ENCODE measurements at places on chromosomes 16 and 17.
A peak's percentile ranks its signal among the peaks of the same experiment; 100 is the strongest.

DNA sequence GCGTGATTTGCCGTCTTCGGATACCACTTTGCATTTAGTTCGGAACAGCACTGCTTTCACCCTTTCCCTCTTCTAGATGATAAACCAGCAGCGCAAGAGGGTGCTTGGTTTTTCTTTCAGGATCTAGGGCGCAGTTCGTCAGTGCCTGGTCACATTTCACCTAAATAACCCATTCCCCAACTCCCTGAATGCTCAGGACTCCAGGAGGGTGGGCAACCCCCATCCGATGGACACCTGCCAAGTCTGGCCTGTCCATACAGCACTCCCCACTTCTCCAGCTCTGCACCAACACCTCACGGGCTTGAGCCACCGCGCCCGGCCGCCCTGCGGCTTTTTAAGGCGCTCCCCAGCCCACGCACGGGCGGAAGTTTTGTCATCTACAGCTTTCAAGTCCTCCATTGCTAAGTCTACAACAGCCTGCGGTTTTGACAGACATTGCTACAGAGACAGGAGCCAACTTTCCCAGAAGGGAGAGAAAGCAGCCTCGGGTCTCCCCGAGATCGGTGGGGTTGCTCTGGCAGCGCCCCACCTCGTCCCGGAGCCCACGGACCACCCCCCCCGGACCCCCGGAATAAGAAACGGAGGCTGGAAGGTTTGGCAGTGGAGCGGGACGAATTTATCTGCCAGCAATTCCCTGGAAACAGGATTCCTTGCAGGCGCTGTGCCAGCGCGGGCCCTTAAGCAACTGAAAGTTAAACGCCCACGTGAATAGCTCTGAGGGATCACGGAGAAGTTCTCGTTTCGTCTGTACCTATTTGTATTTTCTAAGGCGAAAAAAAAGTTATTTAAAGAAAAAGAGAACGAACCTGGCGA is 38.6 kb upstream of the SLFN13 start:
- DNase-seq = peak; percentile 61

- no peak for DNase-seq
Observed at GRCh38 chr17:20989991-20990855, 52.6 kb downstream of the USP22 start.

GRCh38 chr16:57713596-57713995 is 19.0 kb downstream of the DRC7 start:
- DNase-seq = no peak

DNA sequence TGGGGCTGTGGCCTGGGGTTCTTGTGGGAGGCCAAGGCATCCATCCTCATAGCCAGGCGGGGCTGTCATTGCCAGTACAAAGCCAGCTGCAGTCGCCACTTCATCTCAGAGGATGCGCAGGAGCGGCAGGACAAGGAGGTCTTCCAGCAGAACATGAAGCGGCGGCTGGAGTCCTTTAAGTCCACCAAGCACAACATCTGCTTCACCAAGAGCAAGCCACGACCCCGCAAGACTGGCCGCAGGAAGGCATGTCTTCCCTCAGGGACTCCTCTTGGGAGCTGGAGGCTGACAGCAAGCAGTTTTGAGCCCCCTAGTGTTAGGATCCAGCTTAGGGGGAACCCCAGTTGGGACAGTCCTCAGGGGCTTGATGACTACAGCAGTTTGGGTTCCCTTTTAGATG is 15.1 kb upstream of the PLEKHG4 start:
- DNase-seq = no peak

- DNase-seq = no peak
Observed at GRCh38 chr16:67397036-67397801, 3.9 kb upstream of the TPPP3 start.

GRCh38 chr17:14471052-14471451 is 170.2 kb downstream of the HS3ST3B1 start:
- DNase-seq = peak; percentile 6

GRCh38 chr16:84271866-84272265 is 22.8 kb upstream of the WFDC1 start:
- no peak for DNase-seq

GRCh38 chr16:1900452-1900774 is 17.8 kb downstream of the HS3ST6 start:
- DNase-seq = no peak

GRCh38 chr16:56628486-56629350 is 3.1 kb downstream of the MT1E start:
- DNase-seq = no peak

DNA sequence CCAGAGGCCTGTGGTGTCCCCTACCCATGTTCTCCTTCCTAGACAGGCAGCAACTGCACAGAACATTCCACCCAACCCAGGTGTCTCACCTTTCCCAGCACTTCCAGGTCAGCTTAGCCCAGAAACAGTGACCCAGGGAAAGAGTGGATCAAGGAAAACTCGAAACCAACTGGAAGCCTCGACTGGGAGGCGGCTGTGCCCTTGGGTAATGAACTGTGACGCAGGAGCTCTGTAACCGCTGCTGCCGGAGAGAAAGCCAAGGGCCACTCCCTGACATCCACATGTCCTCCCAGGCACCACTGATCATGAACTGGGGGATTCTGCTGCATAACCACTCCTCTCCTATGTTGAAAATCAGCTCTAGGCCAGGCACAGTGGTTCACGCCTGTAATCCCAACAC is 34.4 kb downstream of the WDR59 start:
- DNase-seq = no peak

DNA sequence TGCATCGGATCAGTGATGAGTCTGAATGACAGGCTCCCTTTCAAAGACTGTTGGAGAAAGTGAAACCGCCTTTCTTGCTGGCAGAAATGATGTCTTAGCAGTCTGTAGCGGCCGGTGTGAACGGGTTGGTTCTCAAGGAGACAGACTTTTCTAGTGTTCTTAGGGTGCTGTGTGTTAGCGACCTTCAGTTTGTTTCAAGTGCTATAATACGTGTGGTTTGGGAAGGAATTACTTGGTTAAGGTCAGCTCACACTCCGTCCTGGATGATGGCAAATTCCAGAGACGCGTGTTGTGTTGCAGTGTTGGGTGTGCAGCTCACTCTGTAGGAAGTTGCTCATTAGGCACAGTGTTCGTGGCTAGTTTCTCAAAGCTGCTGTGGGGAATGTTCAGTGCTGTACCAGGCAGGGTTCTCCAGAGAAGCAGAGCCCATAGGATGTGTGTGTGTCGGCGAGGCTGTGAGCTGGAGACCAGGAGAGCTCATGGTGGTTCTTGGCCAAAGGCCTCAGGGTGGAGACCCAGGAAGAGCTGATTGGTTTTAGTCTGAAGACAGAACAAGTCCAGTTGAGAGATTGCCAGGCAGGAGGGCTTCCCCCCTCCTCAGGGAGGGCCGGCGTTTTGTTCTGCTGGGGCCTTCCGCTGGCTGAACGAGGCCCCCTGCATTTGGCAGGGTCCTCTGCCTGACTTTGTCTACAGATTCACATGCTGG is 37.6 kb downstream of the ZNF750 start:
- peak; percentile 64 for DNase-seq

DNA sequence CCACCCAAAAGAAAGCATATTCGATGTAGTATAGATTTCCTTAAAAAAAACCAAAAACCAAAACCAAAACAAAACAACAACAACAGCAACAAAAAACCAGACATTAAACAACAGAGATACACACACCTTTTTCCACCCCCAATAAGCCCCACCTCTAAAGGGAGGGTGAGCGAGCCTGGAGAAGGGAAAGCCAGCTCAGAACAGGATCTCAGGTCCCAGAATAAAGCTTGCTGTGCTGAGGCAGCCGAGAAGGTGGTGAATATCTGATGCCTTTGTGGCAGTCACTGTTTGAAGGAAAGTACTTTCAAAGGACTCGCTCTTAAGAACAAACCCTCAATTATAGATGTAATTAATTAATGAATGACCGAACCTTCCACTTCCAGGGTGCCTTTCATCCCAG is 470 bp downstream of the KRT23 start:
- no peak for DNase-seq

- no peak for DNase-seq
Observed at GRCh38 chr17:66462010-66462409, 159.6 kb downstream of the PRKCA start.

DNA sequence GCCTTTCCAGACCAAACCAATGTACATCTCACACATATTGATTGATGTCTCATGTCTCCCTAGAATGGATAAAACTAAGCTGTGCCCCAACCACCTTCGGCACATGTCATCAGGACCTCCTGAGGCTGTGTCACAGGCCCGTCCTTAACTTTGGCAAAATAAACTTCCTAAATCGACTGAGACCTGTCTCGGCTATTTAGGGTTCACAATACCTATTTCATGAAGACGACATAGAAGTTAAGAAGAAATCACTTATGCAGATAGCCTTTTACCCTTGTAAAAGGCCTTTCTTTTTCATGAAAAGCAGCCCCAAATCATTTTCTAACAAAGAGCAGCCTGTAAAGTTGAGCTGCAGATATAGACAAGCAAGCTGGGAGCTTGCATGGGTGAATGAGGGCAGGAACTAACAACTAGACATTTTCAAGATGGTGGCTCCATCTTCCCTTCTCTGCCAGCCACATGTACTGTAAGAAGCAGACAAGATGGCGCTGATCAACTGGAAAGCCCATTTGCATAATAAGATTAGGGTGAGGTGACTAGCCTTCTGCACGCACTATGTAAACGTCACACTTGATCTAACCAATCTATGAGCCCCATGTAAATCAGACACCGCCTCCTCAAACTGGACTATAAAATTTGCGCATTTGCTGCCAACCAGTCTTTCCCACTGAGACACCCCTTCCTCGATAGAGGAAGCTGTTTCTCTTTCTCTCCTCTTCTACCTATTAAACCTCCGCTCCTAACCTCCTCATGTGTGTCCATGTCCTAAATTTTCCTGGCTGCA is 4.7 kb upstream of the KDM8 start:
- DNase-seq = no peak

DNA sequence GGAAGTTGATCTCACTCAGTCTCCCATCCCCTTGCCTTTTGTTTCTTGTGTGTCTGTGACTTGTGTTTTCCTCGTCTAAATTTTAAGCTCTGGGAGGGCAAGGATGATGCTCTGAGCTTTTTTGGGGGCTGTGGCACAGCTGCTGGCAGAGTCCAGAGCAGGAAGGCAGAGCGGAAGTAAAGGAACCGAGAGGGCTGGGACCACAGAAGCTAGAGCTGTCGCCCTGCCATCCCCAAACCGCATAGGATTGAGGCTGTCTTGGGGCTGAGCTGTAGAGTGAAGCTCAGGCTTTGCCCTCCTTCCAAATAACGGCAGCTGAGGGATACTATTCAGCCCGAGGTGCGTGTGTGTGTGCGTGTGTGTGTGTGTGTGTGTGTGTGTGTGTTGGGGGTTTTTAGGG is 3.8 kb upstream of the DNAH2 start:
- no peak for DNase-seq

GRCh38 chr17:78769196-78769773 is 12.8 kb downstream of the CYTH1 start:
- DNase-seq = no peak

DNA sequence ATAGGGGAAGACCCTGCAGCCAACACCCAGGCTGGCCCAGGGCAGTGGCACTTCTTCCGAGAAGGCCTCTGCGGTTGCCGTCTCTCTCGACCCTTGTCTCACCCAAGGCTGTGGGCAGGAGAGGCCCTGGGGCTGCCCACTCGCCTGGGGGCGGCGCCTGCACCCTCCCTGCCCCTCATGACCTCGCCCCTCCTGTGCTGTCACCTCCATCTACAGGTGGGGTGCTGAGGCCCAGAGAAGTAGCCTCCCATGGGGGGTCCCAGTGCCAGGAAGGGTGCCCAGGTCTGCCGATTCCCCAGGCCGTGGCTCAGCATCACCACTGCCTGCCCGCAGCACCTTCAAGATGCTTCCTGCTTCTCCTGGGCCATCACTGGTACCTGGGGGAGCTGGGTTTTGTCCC is 992 bp downstream of the NLRC3 start:
- DNase-seq = no peak

DNA sequence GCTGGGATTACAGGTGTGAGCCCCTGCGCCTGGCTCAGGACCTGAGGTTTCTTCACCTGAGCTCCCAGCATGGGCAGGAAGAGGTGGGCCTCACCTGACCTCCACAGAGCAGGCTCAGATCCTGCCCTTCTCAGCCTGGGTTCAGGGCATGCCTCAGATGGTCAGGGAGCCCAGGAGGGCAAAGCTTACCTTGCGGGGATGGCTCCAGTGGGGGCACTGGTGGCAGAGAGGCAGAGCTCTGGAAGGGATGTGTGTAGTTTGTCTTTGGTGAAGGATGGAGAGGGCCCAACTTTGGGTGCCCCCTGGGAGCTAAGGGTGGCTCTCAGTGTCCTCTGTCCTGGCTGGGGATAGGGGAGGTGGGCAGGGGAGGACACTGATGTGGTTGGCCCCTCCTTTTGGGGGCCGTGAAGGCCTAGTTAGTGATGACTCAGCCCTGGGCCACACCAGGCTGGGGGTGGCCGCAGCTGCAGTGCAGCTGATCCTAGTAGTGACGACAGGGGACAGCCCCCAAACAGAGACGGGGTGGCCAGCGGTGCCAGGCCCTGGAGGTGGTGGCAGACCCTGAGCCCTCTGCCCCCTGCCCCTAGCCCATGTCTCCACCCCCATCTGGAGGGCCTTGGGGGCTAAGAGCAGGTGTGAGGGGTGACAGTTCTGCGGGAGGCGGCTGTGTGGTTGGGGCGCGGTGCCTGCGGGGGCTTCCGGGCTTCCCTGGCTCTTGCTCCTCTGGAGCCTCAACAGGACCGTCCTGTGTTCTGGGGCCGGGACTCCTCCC is 5.8 kb downstream of the NHERF2 start:
- DNase-seq = no peak

GRCh38 chr16:15919331-15919730 is 30.1 kb upstream of the ABCC1 start:
- DNase-seq = no peak

Measured in fibroblast of the aortic adventitia (primary cell).